Breast epithelium (tissue), 4 donors: ENCODE measurements at places on chromosomes 4 and X. TPM values are rescaled to one million over a fixed set of nuclear protein-coding genes. Genes with fewer than 3 reads are reported as not detected.

- no peak for DNase-seq
Observed at GRCh38 chr4:64893205-64893604, 484.0 kb upstream of the TECRL start.

DNA sequence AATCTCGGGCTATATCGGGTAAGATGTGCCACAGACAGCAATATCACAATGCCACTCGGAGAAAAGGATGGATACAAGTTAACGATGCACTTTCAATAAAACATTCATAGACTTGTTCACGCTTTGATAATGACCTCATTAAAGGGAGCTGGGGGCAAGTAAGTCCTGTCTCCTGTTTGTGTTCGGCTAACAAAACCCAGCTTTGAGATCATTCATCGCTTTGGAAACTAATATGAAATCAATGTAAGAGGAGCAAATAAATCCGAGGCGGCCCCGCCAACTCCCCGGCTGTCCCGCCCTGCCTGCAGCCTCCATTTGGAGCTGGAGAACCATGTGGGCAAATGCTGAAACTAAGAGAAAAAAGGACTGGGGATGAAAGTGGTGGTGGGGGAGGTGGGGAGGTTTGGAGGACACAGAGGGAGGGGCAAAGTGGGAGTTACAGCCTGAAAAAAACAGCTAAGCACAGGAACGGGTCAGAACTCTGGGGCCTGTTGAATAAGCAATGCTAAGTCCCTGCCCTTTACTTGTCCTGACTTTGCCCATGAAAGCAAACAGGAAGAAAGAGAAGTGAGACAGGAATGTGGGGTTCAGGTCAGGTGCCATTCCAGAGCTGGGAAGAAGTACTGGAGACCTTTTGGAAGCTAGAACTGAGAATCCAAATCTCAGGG is 3.5 kb upstream of the GSX2 start:
- DNase-seq: no peak

The ADH1A gene
- not detected for total RNA-seq

The BEND4 gene
- total RNA-seq: under 0.01 TPM

The SLITRK4 gene
- 2.0 TPM for total RNA-seq

DNA sequence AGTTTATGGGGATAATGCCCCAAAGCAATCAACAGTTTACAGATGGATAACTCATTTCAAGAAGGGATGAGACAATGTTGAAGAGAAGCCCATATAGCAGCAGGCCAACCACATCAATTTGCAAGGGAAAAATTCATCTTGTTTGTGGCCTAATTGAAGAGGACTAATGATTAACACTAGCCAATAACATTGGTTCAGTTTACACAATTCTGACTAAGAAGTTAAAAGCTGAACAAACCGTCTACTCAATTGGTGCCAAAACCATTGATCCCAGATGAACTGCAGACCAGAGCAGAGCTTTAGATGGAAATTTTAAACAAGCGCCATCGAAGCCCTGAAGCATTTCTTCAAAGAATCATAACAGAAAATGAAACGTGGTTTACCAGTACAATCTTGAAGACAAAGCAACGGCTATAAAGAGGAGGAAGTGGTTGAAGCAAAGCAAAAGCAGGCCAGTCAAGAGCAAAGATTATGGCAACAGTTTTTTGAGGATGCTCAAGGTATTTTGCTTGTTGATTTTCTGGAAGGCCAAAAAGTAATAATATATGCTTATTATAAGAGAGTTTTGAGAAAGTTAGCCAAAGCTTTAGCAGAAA is 20.5 kb upstream of the BLTP1 start:
- DNase-seq: no peak

The SNX12 gene
- 55.2 TPM for total RNA-seq

The RNF128 gene
- total RNA-seq: 1.1 TPM

DNA sequence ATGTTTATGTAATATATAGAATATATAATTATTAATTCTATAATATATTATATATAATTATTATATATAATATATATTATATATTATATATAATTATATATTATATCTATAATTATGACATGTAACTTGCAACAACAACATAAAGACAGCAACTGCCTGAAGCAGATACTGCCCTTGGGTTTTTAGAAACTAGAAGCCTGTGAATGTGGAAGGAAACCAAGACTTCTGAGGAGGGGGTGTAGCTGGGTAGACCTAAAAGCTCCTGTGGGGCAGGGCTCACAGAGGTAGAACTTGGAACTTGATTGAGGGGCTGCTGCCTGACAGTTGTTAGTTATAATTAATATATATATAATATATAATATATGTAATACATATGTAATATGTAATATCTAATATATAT is 167.2 kb upstream of the SLIT2 start:
- no peak for DNase-seq

The TENT5D gene
- not detected for total RNA-seq

GRCh38 chrX:5431823-5432222 is 796.8 kb downstream of the NLGN4X start:
- no peak for DNase-seq

The TMPRSS11F gene
- total RNA-seq: not detected

The PCDH10 gene
- not detected for total RNA-seq

The MUC7 gene
- not detected for total RNA-seq

GRCh38 chr4:72388521-72388920 is 180.5 kb downstream of the ADAMTS3 start:
- DNase-seq: no peak

The ETNPPL gene
- not detected for total RNA-seq
